ENCODE measurements at places on chromosomes 4 and X.

- no peak for DNase-seq
Observed at GRCh38 chr4:80540785-80541469, 205.4 kb downstream of the CFAP299 start.

GRCh38 chr4:74161666-74162450 lies 3.9 kb downstream of the MTHFD2L start:
- no peak for DNase-seq

GRCh38 chr4:177671845-177672244 lies 229.6 kb upstream of the AGA start:
- no peak for DNase-seq

DNA sequence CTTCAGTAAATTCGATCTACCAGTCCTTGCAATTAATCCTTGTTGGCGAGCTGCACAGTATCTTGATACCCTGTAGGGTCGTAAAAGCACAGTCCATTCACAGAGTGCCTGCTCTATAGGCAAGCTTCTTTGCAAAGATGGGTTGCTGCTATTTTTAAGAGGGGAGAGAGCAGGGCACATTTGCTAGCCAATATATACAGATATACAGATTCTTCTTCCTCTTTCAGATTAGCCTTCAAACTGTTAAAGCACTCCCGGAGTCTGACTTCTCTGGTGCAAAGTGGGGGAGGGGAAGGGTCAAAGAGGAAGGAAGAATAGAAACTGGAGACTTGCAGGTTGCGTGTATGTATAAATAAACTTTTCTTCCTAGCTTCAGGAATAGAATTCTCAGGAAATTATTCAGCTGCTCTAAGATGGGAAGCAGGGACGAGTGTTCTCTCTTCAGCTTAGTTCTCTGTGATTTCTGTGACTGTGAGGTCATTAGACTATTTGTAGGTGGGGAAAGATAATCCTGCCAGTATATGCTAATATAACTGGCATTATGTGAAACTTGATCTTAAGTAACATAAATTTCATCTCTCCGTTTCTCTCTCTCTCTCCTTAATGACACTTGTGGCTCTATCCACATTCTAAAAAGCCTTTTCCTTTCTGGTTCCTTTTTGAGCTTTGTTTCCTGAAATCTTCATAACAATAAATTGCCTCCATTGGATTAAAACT lies at the start of gene CYSLTR1:
Gene CYSLTR1 (minus strand): TSS at position 242 of the 717 bp plus-strand sequence. CDS start 53,865 bp downstream, outside the sequence.
- no peak for DNase-seq

Data from right forelimb (tissue), 1 donor.